ENCODE measurements at places on chromosomes 6 and 20.

DNA sequence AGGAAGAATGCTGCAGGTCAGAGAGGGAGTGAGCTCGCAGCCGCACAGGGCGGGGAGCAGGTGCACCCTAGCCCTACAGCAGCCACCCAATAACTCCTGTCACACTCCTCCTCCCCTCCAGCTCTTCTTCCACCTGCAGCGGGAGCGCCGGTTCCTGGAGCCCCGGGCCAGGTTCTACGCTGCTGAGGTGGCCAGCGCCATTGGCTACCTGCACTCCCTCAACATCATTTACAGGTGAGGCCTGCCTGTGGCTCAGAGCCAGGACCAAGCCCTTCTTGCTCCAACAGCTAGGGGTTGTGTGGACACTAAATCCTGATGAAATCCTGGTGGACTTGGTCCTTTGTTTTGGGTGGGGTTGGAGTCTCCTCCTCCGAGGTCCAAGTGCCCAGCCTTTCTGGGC, 11.7 kb downstream of the SGK2 start:
- DNase-seq: no peak

GRCh38 chr20:62989201-62989601, 17.6 kb downstream of the BHLHE23 start:
- DNase-seq: no peak

DNA sequence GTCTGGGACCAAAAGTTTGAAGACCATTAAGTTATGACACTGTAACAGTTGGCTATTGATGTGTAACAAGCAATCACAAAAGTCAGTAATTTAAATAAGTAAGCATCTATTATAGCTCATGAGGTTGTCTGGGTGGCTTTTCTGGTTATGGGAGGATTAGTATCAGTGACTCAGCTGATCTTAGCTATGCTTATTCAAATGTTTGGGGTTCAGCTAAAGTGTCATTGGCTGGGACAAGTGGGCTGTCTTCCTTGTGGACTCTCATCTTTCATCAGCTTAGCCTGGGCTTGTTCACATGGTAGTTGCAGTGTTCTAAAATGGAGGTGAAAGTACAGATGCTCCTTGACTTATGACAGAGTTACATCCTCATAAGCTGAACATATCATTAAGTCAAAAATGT, 74.6 kb upstream of the LAMP5 start:
- no peak for DNase-seq

DNA sequence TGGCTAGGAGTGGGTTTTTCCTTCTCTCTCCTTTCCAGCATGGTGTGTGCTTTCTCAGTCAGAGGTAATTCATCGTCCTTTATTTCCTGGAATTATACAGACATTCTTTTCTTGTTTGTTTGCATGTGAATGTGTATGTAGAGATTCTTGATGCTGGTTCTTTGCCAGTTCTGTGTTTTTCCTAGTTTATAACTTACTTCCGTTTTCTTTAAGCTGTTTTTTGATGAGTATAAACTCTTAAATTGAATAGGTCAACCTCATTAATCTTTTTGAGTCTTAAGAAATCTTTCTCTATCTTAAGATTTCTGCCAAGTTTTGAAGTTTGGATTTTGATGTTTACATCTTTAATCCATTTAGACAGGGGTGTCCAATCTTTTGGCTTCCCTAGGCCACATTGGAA, 38.7 kb downstream of the IGF2R start:
- DNase-seq: no peak

DNA sequence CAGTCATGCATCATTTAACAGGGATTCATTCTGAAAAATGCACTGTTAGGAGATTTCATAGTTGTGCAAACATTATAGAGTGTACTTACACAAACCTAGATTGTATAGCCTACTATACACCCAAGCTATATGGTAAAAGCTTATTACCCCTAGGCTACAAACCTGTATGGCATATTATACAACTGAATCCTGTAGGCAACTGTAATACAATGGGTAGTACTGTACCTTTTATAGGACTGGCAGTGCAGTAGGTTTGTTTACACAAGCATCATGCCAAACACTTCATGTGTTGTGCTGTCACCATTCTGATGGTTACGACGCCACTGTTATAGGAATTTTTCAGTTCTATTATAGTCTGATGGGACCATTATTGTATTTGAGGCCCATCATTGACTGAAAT, 39.3 kb upstream of the KHDC1 start:
- DNase-seq: no peak

- no peak for DNase-seq
Measured at GRCh38 chr6:14440940-14441781, 323.6 kb downstream of the CD83 start.

DNA sequence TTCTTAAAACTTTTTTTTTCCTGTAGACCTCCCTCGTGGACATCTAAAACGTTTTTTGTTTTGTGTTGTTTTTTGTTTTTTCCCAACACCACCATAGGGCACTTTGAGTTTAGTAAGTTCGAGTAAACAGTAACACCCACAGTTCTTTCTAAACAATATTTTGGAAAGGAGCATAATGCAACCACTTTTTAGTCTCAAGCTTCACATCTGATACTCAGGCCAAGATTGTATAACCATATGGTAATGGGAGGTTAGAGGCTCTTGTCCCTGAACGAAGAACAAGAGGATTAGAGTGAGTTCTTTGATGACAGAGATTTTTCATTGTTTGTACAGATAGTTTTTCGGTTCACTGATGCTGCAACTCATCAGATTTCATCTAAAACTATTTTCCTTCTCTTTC, 144.6 kb downstream of the MTHFD1L start:
- DNase-seq: no peak

GRCh38 chr20:51389543-51390264, 152.8 kb downstream of the NFATC2 start:
- no peak for DNase-seq
